ENCODE measurements at places on chromosomes 7 and 10.

DNA sequence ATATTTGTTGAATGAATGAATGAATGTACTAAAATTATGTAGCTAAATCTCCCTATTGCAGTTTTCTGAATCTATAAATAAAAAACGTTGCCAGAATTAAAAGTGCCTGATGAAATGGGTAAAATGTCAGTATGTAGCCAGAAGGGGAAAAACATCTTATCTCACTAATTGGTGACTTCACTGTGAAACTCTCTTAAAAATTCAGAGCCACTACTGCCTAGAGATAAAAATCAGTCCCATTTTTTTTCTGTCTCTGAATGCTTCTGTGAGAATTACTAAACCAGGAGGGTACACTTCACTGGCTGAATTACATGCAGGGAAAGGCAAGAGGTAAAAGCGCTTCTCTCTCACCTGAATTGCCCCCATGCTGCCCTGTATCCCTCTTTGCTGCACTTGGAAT, 69.6 kb upstream of the HPS1 start:
- peak; percentile 2 for DNase-seq

- no peak for DNase-seq
These were observed 42.7 kb upstream of the ATRNL1 start for GRCh38 chr10:115050375-115051010.

- no peak for DNase-seq
These were observed 18.8 kb downstream of the TFAM start for GRCh38 chr10:58404001-58404400.

GRCh38 chr7:36692456-36692855, 31.8 kb downstream of the AOAH start:
- no peak for DNase-seq

GRCh38 chr7:94374721-94375566, 19.8 kb upstream of the COL1A2 start:
- DNase-seq: peak; percentile 79

GRCh38 chr7:18860221-18860620, 257.2 kb downstream of the TWIST1 start:
- DNase-seq: no peak

DNA sequence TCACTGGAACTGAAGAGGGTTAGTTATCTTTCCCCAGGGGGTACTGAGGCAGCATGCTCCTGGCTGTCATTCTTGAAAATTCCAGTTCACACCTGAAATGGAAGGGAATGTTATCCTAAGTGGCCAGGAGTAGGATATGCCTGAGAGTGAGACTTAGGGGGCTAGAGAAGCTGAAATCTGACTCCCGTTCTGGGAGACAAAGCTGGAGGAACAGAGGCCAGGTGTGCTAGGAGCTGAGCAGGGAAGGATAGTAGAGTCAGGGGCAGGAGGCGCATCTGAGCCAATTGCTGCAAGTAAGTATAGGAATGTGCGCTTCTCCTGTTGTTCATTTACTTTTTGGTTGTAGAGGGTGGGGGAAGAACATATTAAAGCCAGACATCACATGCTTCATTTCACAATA, 58.1 kb upstream of the KIAA1217 start:
- DNase-seq: no peak

- DNase-seq: no peak
These were observed 1064.1 kb upstream of the GHITM start for GRCh38 chr10:83075016-83075814.

- no peak for DNase-seq
These were observed 133.2 kb downstream of the CUX1 start for GRCh38 chr7:101950450-101951119.

DNA sequence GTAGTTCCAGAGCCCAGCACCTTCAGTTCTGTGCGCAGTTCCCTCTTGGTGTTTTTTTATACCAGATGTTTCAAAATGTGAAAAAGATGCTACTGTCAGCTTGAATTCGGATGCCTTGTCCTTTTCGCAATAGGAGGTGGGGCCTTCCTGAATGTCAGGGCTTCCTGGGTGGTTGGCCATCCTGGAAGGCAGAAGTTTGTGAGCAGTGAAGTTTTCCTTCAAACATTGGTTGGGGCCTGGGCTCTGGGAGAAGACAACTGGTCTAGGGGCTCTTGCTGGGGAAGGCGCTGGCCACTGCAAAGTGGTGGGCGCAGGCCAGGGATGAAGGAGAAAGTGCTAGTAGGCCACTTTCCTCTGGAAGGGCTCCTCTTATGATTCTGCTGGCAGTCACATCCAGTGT, 56.8 kb upstream of the JAZF1 start:
- no peak for DNase-seq

GRCh38 chr10:43211431-43212042, 55.3 kb downstream of the RASGEF1A start:
- no peak for DNase-seq

GRCh38 chr7:114173170-114173890, 241.3 kb upstream of the FOXP2 start:
- no peak for DNase-seq

All from amniotic stem cell (primary cell).